ENCODE measurements at places on chromosomes 13 and 19.
A peak's percentile ranks its signal among the peaks of the same experiment; 100 is the strongest.

DNA sequence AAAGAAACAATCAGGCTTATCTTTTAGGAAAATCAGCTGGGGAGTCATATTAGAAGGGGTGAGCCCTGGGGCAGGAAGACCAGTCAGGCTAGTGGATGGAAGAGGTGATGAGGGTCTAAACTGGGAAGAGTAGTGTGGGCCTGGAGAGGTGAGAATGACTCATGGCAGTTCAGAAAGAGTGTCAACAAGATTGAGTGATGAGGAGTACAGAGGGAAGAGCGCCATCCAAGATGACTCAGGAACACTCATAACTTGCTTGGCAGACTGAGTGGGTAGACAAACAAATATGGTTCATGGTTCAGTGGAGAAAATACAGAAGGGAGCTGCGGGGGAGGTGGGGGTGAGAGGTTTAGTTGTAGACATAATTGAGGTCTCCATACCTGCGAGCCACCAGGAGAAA, 17.3 kb upstream of the CLDN10 start:
- no peak for DNase-seq

DNA sequence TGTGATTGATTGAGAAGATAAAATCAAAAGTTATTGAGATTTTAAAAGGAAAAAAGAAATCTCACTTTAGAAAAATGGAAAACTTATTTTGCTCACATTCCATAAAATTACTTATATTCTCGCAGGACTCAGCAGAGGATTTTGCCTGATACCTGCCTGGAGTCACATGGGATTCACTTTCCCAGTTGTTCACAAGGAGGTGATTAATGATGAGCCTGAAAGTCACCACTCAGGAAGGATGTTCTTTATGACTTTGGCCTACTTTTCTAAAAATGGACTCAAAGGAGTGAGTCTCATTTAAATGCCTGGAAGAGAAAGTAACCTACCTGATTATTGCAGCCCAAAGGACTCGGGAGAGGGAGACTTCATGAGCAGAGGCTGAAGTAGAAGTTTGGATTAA, 34.5 kb upstream of the FAM216B start:
- DNase-seq: no peak

DNA sequence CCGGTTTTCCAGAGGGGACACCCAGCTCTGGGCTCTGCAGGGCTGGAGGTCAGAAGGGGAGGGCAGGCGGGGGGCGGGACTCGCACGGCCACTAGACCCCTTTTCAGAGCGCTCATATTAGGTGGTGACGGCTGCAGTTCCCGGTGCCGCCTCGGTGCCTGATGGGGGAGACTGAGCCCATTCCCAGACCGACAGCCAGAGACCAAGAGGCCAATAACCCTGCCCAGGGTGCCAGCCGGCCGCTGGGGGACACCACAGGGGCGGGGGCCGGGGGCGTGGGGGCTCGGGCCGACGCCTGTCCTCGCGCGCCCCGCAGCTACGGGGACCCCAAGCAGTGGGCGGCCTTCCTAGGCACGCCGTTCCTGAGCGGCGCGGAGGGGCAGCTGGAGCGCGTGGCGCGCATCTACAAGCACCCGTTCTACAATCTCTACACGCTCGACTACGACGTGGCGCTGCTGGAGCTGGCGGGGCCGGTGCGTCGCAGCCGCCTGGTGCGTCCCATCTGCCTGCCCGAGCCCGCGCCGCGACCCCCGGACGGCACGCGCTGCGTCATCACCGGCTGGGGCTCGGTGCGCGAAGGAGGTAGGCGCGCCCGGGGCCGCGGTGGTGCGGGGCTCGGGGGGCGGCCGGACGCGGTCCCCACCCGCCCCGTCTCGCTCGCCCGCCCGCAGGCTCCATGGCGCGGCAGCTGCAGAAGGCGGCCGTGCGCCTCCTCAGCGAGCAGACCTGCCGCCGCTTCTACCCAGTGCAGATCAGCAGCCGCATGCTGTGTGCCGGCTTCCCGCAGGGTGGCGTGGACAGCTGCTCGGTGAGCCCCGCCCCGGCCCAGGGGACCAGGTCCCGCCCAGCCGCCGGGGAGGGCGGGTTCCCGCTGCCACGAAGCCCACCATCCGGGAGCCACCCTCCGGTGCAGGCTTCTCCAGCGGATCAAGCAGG, 2.4 kb downstream of the TIMM13 start:
- DNase-seq: no peak

- DNase-seq: no peak
Observed at GRCh38 chr13:32124743-32125142, 93.2 kb downstream of the FRY start.

DNA sequence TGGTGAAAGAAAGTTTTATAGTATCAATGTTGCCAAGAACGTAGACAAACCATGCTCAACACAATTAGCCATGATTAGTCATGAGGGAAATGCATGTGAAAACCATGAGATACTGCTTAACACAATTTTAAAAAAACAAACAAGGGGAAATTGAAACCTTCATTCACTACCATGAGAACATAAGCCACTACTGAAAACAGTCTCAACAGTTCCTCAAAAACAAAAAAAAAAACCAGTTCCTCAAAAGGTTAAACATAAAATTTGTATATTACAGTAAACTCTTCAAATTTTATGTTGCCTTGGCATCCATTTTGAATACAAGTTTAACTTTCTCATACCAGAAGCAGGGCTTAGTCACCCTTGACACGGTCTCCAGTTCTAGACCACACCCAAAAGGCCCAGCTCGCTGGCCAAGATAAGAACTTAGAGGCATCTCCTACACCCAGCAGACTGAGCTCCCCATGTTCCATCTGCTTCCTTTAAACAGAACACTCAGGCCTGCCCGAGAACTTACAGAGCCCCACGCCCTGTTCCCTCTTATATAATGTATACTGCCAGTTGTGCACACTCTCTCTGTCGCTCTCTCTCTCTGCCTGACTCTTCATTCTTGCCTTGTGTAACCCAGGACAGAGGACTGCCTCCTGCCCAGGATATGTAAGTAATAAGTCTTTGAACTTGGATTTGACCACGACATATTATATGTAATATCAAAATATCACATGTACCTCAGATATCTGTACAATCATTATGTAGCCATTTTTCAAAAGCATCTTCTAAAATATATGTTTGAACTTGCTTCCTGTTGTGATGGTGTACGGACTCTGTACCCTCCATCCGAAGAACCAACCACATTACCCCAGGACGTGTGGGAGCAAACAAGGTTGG, 67.4 kb downstream of the STK24 start:
- peak; percentile 80 for DNase-seq

- DNase-seq: no peak
Observed at GRCh38 chr13:83471011-83471410, 411.3 kb downstream of the SLITRK1 start.
